ENCODE measurements at places on chromosomes 4 and X.

DNA sequence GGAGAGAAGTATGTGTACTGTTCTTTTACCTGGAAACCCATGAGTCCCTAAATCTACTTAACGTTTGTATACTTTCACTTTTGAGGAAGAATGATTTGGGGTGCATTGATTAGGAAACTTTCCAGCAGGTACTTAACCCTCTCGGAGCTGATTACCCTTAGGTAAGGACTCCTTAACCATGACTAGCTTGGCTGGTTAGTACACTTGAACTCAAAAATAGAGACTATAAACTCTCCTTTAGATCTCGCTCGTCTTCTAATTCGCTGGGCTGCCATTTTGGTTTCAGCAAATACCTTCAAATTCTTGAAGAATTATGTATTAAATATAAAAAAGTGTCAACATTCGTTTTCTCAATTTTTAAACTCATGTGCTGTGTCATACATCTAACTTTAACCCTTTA is 2.0 kb downstream of the USP9X start:
- peak; percentile 50 for DNase-seq

DNA sequence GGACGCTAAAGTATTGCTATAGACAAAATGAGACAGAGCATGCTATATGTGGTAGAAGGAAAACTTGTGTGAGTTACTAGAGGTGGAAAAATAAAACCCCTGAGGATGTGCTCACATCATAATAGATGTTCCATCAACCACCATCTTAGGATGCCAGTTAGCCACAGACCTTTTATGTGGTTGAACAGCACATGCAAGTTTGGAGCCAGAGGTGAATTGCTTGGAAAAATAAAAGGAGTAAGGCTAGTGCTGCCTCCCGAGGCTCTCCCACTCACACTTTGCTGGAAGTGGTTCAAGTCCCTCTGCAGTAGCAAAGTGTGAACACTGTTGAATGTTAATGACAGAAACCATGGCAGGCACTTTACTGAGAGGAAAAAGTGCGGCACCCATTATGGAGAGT is 39.4 kb upstream of the PPARGC1A start:
- no peak for DNase-seq

DNA sequence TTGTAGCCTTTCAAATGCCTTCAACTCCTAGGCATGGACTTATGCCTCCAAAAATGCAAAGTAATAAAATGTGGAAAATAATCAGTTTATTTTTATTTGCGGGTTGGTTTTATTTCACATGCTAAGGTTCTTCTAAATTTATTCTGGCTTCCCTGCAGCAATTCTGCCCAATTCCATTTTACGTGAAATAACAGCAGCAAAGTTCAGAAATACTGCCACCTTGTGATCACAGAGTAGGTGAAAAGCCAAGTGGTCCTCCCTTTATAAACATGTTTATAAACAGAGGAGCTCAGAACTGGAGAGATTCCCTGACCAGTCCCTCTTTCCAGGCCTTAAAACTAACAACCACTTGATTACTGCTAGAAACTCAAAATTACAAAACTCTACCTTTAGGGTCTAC is 14.7 kb upstream of the DCHS2 start:
- peak; percentile 27 for DNase-seq

GRCh38 chrX:116961872-116962582 is 499.3 kb upstream of the CT83 start:
- DNase-seq = no peak

DNA sequence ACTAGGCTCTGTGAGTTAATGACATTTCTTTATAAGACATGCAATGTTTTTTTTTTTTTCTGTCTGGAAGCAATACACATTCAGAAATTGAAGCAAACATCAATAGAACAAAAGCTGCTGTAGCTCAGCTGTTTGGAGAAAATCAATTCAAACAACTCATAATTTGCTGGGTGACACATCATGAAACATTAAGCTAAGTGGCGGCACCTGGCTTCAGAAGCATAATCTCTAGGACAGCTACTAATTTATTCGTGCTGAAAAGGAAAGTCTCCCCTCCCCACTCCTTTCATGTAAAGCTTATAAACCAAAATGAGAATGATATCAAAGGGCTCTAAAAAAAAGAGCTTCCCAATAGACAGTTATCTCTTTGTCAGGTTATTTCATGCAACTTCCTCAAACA is 73.9 kb downstream of the LUZP4 start:
- no peak for DNase-seq

DNA sequence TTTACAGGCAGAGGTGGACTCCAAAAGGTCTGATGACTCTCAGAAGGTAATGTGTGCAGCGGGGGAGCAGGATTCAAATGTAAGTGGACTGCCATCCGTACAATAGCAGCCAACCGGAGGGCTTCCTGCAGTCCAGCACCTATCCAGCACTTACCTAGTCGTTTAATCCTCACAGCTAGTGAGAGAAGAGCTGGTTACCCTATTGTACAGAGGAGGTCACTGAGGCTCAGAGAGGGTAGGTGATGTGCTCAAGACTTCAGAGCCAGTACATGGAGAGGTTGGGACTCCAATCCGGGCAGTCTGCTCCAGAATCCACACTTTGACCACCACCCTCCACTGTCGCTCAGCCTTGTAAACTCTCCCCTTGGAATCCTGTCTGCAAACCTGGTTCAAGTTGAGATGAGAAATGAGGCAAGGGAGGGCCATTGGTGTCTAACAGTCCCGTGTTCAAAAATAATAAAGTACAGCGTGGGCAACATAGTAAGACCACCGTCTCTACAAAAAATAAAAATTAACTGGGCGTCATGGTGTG is 22.5 kb upstream of the JAKMIP1 start:
- DNase-seq = no peak

DNA sequence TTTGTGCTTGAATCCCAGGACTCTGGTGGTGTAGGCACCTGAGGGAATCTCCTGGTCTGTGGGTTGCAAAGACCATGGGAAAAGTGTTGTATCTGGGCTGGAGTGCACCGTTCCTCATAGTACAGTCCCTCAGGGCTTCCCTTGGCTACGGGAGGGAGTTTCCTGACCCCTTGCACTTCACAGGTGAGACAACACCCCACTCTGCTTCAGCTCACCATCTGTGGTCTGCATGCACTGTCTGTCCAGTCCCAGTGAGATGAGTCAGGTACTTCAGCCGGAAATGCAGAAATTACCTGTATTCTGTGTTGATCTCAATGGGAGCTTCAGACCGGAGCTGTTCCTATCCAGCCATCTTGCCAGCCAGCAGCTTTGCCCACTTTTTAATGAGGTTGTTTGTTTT is 353.0 kb upstream of the IRS4 start:
- DNase-seq = no peak

GRCh38 chrX:103780336-103781061 is 3.9 kb downstream of the PLP1 start:
- DNase-seq = no peak

GRCh38 chrX:13688384-13688957 is 457 bp upstream of the RAB9A start:
- DNase-seq = no peak

- DNase-seq = no peak
These were observed 180.3 kb upstream of the MBNL3 start for GRCh38 chrX:132669142-132669541.

GRCh38 chr4:163624727-163625126 is 130.2 kb downstream of the TMA16 start:
- no peak for DNase-seq

DNA sequence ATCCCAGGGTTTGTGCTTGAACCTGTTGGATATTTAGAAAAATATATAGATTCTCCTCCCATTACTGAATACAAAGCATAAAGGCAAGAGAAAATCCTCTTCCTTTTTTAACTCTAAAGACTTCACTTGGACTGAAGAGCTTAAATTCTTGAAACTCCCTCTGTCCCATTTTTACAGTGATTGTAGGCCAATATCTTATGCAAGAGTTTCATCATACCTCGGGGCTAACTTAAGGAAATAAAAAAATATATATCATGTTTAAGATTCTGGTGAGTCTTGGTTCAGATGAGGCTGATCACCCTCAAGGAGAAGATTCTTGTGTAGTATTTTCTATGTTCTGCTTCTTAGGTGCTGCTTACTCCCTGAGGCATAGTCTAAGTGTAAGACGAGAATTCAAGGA is 1449.6 kb downstream of the C4orf33 start:
- no peak for DNase-seq

- DNase-seq = no peak
These were observed 289.7 kb downstream of the STK32B start for GRCh38 chr4:5340991-5341451.

DNA sequence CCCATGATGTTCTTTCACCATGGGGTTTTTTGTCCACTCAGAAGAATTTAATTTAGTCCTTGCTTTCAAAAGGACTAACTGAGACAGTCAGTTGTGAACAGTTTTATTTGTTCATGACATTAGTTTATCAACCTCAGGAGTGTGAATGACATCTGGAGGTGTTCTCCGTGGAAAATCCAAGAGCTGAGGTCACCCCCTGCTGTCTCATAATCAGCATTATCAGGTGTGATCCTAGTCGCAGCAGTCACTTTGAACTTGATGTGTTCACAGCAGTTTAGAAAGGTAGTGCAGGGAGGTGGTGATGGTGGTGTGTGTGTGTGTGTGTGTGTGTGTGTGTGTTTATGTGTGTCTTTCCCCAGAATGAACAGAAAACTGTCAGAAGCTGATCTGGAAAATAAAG is 1760.8 kb upstream of the PCDH10 start:
- no peak for DNase-seq

- DNase-seq = no peak
These were observed 318.4 kb upstream of the GIMD1 start for GRCh38 chr4:106687026-106687425.

DNA sequence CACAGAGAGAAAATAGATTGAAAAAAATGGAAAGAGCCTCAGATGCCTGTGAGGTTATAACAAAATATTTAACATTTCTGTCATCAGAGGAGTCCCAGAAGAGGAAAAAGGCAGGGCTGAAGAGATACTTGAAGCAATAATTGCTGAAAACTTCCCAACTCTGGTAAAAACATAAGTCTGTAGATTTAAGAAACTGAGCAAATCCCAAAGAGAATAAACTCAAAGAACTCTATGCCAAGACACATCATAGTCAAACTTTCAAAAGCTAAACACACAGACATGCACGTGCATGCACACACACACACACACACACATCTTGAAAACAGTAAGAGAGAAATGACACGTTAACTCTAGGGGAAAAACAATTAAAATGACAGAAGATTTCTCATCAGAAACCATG is 94.1 kb downstream of the SLC16A2 start:
- no peak for DNase-seq

DNA sequence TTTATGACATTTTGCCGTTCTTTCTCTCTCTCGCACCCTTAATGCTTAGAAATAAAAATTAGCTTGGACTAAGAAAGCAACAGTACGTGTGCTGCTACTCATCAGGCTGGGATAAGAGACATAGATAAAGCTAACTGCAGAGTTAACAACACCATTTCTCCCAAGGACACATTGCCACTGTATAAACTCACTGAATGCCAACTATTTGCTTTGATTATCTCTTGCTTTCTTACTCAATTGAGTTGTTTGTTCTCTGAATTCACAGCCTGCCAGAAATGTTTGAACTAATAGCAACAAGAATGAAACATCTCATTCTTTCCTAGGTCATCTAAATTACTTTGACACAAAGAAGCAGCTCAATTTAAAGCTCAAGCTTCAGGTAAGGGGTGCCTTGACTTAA is 34.6 kb downstream of the F8 start:
- DNase-seq = no peak

GRCh38 chr4:185261946-185262345 is 52.5 kb downstream of the SNX25 start:
- DNase-seq = no peak

DNA sequence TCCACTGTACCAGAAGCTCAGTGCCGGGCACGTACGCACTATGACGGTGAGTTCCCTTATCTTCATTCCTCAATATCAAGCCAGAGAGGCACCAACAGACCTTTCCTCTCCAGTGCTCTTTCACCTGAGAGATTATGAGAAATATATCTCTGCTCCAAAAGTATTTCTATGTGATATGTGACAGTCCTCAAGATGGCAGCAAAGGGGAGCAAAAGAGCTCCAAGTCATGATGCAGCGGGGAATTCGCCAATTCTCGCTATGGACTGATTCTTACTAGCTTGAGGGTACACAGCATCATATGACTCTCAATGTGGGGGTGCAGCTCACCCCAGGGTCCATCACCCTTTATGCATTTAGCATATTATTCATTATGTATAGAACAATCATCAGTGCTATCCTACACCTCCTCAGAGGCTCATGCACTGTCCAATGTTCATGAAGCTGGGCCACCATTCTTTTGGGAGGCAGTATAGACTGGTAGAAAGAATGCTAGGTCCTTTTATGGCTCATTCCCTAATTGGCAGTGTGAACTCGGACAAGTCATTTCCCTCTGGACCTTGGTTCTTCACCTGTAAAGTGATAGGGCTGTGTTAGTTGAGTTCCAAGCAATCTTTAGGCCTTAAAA is 12.8 kb upstream of the IQSEC2 start:
- DNase-seq = no peak

DNA sequence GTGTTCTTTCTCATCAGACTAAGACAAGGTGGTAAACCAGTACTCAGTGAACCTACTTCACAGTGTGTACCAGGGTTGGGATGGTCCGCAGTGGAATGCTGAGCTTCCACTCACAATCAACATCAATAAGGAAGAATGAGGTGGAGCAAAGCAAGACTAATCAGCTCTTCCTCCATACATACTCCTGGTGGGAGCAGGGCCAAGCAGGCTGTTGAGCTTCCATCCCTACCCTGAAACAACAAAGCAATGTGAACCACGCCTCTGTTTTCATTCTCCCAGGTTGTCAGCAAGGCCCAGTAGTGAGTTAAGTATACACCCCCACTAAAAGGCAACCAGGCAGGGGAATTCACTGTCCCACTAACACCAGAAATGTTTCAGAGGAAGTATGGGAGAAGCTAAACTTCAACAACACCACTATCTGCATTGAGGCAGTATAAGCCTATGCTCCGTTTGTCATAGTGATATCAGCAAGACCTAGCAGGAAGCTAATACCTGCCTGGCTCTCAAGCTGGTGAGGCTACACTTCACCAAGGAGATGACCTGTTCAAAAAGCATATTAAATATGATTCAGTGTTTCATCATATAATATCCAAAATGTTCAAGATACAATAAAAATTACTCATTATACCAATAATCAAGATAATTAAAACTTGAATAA is 109.5 kb downstream of the DDX60 start:
- no peak for DNase-seq

GRCh38 chr4:140448162-140448561 is 20.7 kb upstream of the CLGN start:
- no peak for DNase-seq

DNA sequence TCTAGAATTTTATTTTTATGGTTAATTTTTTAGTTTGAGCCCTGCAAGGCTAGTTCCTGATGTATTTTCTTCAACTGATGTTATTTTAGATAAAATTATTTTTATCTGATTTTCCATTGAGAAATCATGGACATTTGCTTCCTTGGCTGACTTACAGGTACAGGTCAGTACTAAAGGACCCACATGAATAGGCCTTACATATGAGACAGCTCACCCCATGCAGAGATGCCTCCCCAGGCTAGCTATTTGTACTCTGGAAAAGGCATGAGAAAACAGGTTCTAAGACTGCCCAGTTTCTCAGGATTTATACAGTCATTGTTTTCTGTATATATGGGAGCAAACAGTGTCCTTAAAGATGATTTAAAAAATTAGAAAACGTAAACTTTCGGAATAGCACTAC is 255.5 kb downstream of the BMPR1B start:
- no peak for DNase-seq

Data from kidney (tissue), 22 donors.